ENCODE measurements at places on chromosomes 4 and X.

DNA sequence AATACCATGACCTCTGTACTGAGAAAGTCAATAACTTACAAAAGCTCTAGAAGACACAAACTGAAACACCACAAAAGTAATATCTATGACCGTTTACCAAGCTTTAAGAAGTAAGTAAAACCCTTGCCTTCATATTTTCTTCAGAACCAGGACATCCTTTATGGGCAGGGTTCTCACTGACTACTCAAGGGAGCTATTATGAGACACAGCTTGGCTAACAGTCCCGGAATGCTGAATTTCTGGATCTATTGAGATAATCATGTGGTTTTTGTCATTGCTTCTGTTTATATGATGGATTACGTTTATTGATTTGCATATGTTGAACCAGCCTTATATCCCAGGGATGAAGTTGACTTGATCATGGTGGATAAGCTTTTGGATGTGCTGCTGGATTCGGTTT is 19.9 kb upstream of the CDS1 start:
- DNase-seq: no peak

DNA sequence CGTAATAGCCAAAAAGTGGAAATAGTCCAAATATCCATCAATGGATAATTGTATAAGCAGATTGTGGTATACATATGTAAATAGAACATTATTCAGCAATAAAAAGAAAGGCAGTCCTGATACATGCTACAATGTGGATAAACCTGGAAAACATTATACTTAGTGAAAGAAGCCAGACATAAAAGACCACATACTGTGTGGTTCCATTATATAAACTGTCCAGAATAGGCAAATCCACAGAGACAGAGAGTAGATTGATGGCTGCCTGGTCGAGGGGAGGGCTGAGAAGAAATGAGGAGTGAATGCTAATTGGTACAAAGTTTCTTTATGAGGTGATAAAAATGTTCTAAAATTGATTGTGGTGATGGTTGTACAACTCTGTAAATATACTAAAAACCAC is 397.4 kb upstream of the RPS6KA3 start:
- DNase-seq: no peak

DNA sequence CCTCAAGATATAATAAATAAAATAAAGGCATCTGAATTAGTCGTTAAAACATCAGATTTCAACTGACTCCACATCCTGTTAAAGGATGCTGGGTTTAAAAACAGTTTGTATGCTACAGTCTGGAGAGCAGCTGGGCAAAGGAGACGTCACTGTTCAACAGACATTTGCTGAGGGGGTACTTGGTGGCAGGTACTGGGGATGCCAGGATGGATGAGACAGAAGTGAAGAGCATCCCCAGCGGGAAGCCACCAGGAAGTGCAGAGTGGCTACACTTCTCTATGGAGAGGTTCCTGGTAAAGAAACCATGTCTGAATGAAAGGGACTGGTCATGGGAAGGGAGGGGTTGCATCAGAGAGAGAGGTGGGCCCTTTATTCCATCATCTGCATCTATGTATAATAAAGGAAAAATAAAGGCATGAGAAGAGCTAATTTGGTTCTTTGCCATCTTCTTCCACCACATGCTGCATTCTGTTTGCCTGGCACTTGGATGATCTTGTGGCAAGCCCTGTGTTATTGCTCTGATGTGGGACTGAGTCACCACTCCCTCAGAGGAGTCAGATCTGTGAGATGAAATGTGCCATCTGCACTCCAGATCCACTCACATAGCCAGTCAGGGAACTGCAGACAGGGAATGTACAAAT is 145.0 kb downstream of the SOWAHB start:
- DNase-seq: no peak

DNA sequence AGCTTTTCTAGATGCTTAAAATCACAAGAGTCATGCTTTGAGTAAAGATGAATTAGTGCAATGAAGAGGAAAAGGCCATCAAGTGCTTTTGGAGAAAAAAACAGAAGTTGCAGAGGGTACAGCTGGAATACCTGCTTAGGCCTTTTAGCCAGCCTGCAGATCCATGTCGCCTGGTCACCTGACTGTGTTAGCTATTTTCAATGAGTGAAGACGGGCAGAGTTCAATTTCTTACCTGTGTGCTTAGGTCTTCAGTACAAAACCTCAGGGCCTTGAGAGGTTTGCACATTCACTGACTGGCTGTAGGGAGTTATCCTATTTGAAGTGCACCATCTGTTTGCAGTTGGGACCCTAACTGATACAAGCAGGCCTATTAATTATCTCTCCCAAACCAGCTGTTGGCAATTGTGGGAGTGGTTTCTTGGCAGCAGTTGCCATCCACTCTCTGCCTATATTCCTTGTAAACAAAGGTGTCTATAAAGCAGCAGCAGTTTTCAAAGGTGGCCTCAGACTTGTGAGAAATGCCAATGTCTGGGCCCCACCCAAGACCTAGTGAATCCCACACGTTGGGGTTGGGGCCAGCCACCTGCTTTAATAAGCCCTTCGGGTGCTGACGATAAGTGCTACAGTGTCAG is 16.3 kb upstream of the FAT1 start:
- DNase-seq: no peak
